ENCODE measurements at places on chromosomes 3 and 15. TPM values are rescaled to one million over a fixed set of nuclear protein-coding genes. Genes with fewer than 3 reads are reported as not detected.

Gene UPK1B
- not detected for total RNA-seq

- H3K27ac ChIP-seq, result no peak overlapping the region
- H3K4me3 ChIP-seq, result no peak overlapping the region
- no peaks in the 10 kb centered on the region for H3K27me3 ChIP-seq
- no peaks in the 10 kb centered on the region for H3K36me3 ChIP-seq
Measured at GRCh38 chr3:121757812-121758545, 8.4 kb upstream of the GOLGB1 start.

DNA sequence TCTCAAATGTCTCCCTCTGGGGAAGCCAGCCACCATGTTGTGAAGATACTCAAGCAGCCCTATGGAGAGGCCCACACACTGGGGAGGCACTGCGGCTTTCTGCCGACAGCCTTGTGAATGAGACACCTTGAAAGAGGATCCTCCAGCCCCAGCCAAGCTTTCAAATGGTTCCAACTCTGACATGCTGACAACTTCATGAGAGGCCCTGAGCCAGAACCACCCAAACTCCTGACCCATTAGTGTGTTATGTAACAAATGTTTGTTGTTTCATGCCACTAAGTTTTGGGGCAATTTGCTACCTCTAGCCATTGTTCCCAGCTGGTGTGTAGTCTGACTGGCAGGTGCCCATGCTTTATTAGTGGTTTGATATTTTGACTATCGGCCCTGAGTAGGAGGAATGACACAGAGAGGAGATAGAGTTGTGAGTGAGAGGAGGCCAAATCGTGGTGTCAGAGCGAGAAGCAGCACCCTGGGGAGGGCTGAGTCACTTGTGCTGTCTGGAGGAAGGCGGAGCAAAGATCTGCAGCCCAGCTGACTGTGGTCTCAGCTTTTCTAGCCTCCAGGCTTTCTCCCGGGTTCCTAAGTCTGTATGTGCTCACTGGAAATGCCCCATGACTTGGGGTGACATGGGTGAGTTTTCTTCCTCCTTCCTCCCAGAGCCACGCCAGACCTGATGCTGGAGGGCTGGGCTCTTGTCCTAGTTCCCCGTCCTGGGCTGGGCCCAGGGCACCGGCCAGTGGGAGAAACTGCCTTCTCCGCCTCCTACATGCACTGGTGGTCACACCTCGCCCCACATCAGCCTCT is 56.7 kb upstream of the BLM start:
- peak; percentile 59 for DNase-seq
- H3K4me1 ChIP-seq, result peaks cover 64% of the 10 kb centered on the region
- no peak overlapping the region for H3K4me3 ChIP-seq
- H3K36me3 ChIP-seq, result no peaks in the 10 kb centered on the region
- H3K27me3 ChIP-seq, result peaks cover 35% of the 10 kb centered on the region

DNA sequence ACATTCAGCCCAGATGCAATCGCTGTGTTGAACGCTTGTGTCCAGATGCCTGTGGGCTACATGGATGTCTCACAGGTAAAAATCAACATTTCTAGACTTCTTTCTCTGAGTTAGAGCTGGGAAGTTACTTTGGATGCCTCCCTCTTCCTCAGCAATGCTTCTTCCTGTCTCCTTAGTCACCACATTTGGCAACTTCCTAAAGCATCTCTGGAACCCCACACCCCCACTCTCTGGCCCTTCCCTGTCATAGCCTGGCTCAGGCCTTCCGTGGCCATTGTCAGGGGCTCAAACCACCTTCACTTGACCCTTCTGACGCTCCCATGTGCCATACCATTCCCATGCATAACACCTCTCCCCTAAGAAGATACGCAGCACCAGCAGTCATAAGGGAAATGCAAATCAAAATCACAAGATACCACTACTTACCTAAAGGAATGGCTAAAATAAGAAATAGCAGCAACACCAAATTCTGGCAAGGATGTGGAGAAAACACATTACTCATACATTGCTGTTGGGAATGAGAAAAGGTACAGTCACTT is 21.6 kb upstream of the RGMA start:
- no peak overlapping the region for H3K27ac ChIP-seq
- no peak for DNase-seq
- no peaks in the 10 kb centered on the region for H3K36me3 ChIP-seq

GRCh38 chr3:53821631-53822121 is 24.5 kb downstream of the CHDH start:
- no peaks in the 10 kb centered on the region for H3K27me3 ChIP-seq
- H3K4me1 ChIP-seq, result no peaks in the 10 kb centered on the region
- DNase-seq, result no peak
- no peak overlapping the region for H3K27ac ChIP-seq
- H3K4me3 ChIP-seq, result no peak overlapping the region
- no peaks in the 10 kb centered on the region for H3K36me3 ChIP-seq
